ENCODE measurements at places on chromosomes 7 and 10.

DNA sequence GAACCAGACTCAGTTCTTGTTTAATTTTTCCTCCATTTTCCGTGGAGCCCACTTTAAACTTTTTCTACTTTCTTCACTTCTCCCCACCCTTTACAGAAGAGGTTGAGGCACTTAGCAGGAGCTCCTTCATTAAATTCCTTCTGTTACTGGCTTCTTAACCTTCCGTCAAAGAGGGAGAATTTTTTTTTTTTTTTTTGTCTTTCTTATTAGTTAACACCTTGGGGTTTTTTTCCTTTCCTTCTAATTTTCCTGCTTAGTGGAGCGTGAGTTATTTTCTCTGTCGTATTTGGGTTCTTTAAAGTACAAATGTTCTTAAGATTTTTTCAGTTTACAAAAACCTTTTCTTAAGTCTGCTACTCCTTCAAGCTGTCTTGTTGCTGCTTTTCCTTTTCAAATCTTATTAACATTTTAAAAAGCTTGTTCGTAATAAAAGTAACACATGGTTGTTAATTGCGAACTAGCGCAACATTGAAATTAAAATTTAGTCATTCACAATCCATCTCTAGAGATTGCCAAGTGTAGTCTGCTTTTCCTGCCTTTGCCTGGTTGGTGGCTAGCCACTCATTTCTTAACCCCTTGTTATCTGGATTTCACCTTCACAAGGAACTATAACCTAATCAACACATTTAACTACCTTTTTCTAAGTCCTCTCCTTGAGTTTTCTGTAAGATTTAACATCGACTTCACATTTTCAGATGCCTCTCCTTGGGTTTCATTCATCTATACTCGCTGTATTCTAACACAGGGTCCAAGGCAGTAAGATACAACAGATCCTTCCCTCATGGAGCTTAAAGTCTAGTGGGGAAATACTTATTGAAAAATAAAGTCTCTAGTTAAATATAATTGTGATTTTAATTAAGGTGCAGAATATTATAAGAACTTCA, 2.0 kb downstream of the BMPR1A start:
- peaks cover 17% of the 10 kb centered on the region for H3K4me1 ChIP-seq
- peak overlapping the region; percentile 97 for H3K27ac ChIP-seq
- H3K36me3 ChIP-seq: no peaks in the 10 kb centered on the region
- DNase-seq: no peak
- no peaks in the 10 kb centered on the region for H3K27me3 ChIP-seq
- peak overlapping the region; percentile 77 for H3K4me3 ChIP-seq

DNA sequence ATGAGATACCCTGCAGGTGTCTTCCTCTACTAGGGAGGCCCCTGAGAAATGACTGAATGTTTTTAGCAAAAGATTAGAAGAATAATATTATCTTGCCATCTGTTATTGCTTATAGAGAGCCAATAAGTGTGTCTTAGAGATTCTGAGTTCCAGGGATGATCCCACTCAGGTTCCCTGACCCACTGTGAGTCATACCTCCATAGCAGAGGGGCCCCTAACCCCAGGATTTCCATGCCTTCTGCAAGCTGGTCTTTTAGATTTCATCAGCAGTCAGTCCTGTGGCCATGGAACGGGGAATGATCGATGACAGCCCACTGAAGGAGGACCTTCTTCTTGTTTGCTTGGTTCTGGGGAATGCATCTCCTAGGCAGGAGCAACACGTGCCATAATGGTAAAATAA, 333.4 kb downstream of the KCNMA1 start:
- no peak overlapping the region for H3K4me3 ChIP-seq
- no peaks in the 10 kb centered on the region for H3K36me3 ChIP-seq
- H3K27ac ChIP-seq: no peak overlapping the region
- no peaks in the 10 kb centered on the region for H3K4me1 ChIP-seq

- H3K4me1 ChIP-seq: no peaks in the 10 kb centered on the region
- H3K27ac ChIP-seq: no peak overlapping the region
- DNase-seq: no peak
- H3K27me3 ChIP-seq: no peaks in the 10 kb centered on the region
These were observed 181.4 kb downstream of the JCAD start for GRCh38 chr10:29877793-29878491.

- DNase-seq: no peak
- no peaks in the 10 kb centered on the region for H3K27me3 ChIP-seq
- H3K4me1 ChIP-seq: no peaks in the 10 kb centered on the region
- H3K27ac ChIP-seq: no peak overlapping the region
- H3K4me3 ChIP-seq: no peak overlapping the region
- peaks cover 84% of the 10 kb centered on the region for H3K36me3 ChIP-seq
These were observed 85.4 kb downstream of the SIRT1 start for GRCh38 chr10:67969875-67970274.

GRCh38 chr10:97138174-97138573, 47.6 kb downstream of the SLIT1 start:
- no peaks in the 10 kb centered on the region for H3K27me3 ChIP-seq
- H3K4me3 ChIP-seq: no peak overlapping the region
- DNase-seq: no peak

DNA sequence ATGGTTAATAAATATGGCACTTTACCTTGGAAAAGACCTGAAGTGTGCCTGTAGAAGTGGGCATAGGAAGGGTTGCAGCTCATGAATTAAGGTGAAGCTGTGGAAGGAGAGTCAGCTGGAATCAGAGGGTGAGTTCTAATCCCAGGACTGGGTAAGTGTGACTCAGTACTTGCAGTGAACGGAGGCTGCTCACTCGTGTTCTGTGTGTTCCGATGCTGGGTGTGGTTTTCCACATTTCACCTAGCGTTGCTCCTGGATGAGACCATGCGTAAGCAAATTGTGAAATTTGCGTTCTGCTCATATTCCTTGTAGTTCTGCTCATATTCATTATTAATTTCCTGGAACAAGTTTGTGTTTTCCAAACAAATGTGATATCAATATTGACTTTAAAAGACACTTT, 22.4 kb upstream of the TMEM236 start:
- no peak for DNase-seq
- H3K36me3 ChIP-seq: no peaks in the 10 kb centered on the region
- no peak overlapping the region for H3K4me3 ChIP-seq
- H3K27me3 ChIP-seq: no peaks in the 10 kb centered on the region

GRCh38 chr10:22722626-22723169, 8.3 kb upstream of the PIP4K2A start:
- no peaks in the 10 kb centered on the region for H3K36me3 ChIP-seq
- no peaks in the 10 kb centered on the region for H3K27me3 ChIP-seq
- no peaks in the 10 kb centered on the region for H3K4me1 ChIP-seq
- no peak overlapping the region for H3K27ac ChIP-seq
- no peak overlapping the region for H3K4me3 ChIP-seq

GRCh38 chr10:37275216-37275777, 149.9 kb downstream of the ANKRD30A start:
- no peak for DNase-seq
- no peak overlapping the region for H3K4me3 ChIP-seq
- H3K36me3 ChIP-seq: no peaks in the 10 kb centered on the region
- no peaks in the 10 kb centered on the region for H3K4me1 ChIP-seq
- H3K27me3 ChIP-seq: no peaks in the 10 kb centered on the region

GRCh38 chr7:47233996-47234395, 347.9 kb downstream of the TNS3 start:
- no peak overlapping the region for H3K4me3 ChIP-seq
- DNase-seq: no peak
- H3K27me3 ChIP-seq: no peaks in the 10 kb centered on the region
- no peaks in the 10 kb centered on the region for H3K36me3 ChIP-seq

GRCh38 chr10:26890956-26891355, 30.2 kb upstream of the ABI1 start:
- no peak overlapping the region for H3K27ac ChIP-seq
- H3K36me3 ChIP-seq: no peaks in the 10 kb centered on the region
- no peak overlapping the region for H3K4me3 ChIP-seq
- no peaks in the 10 kb centered on the region for H3K27me3 ChIP-seq

GRCh38 chr10:54800741-54801421, at the start of gene PCDH15:
Gene PCDH15 (minus strand): TSS chr10:54801231. CDS start chr10:54664262, 136,969 bp downstream.
- no peaks in the 10 kb centered on the region for H3K36me3 ChIP-seq
- no peak within 1 kb of the TSS for H3K4me3 ChIP-seq
- no peaks in the 10 kb centered on the region for H3K4me1 ChIP-seq
- no peaks in the 10 kb centered on the region for H3K27me3 ChIP-seq

- DNase-seq: no peak
- no peak overlapping the region for H3K27ac ChIP-seq
- H3K4me3 ChIP-seq: no peak overlapping the region
These were observed 503.9 kb downstream of the KIF20B start for GRCh38 chr10:90205340-90205739.

GRCh38 chr10:88138319-88138848, 275.0 kb downstream of the PTEN start:
- no peaks in the 10 kb centered on the region for H3K36me3 ChIP-seq
- no peak overlapping the region for H3K4me3 ChIP-seq
- H3K27ac ChIP-seq: no peak overlapping the region
- no peak for DNase-seq
- peaks cover 3% of the 10 kb centered on the region for H3K4me1 ChIP-seq

GRCh38 chr7:46091071-46091470, 170.0 kb upstream of the IGFBP3 start:
- no peak overlapping the region for H3K4me3 ChIP-seq
- no peak for DNase-seq
- no peaks in the 10 kb centered on the region for H3K27me3 ChIP-seq
- no peaks in the 10 kb centered on the region for H3K36me3 ChIP-seq

DNA sequence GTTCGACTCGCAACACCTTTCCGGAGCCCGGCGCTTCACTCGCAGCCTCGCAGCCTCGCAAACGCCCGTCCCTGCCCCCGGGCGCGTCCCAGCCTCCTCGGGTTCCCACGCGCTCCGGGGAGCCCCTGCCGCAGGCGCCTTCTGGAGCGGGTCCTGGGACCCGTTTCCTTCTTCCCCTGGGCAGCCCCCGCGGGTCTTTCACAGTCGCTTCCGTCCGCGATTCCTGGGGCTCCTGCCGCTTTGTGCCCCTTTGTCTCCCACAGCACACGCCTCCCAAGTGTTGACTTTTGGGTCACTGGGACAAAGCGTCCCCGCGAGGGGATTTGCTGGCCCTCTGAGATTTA, 140.7 kb downstream of the DYNC2I1 start:
- H3K4me3 ChIP-seq: no peak overlapping the region
- H3K27me3 ChIP-seq: peaks cover 40% of the 10 kb centered on the region
- no peaks in the 10 kb centered on the region for H3K4me1 ChIP-seq
- no peak for DNase-seq
- no peaks in the 10 kb centered on the region for H3K36me3 ChIP-seq

GRCh38 chr10:86373828-86374227, 7.2 kb upstream of the GRID1 start:
- DNase-seq: no peak
- no peak overlapping the region for H3K27ac ChIP-seq
- H3K27me3 ChIP-seq: no peaks in the 10 kb centered on the region
- no peaks in the 10 kb centered on the region for H3K36me3 ChIP-seq

DNA sequence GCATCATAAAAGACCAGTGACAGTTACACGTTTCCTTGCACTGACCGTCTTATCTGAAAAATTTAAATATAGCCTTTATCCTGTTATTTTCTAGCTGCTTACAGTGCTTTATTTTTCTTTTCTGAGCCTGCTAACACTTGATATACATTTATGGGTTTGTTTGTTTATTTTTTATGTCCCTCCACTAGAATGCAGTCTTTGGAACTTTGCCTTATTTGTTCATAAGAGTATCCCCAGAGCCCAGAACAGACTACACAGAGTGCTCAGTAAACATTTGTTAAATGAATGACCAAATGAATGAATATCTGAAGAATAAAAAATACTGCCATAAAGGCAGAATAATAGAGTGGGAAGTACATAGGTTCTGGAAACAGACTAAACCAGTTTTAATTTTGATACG, 202.3 kb upstream of the LRRN3 start:
- H3K36me3 ChIP-seq: no peaks in the 10 kb centered on the region
- no peak overlapping the region for H3K27ac ChIP-seq
- H3K27me3 ChIP-seq: no peaks in the 10 kb centered on the region
- DNase-seq: no peak

- H3K27ac ChIP-seq: no peak overlapping the region
- no peaks in the 10 kb centered on the region for H3K36me3 ChIP-seq
- DNase-seq: no peak
- H3K4me3 ChIP-seq: no peak overlapping the region
These were observed 166.3 kb downstream of the RNF133 start for GRCh38 chr7:122532406-122533269.

DNA sequence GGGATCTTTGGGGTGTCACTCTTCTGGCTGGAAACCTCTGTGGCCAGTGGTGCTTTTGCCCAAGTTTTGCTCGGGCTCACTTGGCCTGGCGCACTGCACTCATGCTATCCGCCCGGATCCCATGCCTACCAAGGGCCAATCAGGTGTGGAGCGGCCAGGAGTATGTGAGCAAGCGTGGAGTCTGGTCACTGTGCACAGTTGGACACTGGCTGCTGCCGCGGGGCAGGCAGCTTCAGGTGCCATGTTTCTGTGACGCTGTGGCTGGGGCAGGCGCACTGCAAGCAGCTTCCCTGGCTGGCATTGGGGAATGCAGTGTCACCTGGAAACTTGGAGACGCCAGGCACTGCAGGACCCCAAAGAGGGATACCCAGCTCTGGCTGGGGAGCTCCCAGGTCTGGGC, 45.3 kb downstream of the NEUROG3 start:
- H3K4me1 ChIP-seq: no peaks in the 10 kb centered on the region
- DNase-seq: no peak
- H3K4me3 ChIP-seq: no peak overlapping the region
- no peak overlapping the region for H3K27ac ChIP-seq
- H3K36me3 ChIP-seq: no peaks in the 10 kb centered on the region

DNA sequence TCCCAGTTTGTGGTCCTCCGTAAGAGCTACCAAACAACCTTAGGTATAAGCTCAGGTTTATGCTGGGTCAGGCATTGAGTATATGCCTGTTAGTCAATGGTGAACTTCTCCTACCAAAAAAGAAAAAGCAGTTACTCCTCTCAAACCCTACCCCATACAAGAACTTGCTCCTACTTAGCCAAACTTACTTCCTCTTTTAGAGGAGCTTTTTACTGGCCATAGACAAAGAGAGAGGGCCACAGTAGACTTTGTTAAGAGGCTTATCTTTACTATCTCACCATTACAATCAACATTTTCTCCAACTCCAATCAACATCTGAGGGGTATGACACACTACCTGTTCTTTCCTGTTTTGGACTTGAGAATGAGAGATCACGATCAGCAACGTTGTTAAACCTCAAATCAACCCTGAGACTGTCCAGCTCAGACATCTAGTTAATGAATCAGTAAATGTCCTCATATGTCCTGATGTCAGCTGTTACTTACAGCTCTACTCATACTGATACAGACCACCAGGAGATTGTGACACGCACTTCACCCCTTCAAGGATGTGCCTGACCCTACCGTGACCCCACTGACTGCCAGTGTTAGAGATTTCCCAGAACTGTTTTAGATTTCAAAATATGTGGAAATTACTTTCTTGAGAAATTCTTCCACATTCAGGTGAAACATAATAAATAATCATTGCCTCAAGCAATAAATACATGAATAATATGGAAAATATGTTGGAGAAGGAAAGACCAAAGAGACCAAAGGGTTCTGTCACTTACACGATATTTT, 18.4 kb upstream of the CCDC71L start:
- H3K4me1 ChIP-seq: no peaks in the 10 kb centered on the region
- DNase-seq: no peak
- no peaks in the 10 kb centered on the region for H3K36me3 ChIP-seq
- H3K4me3 ChIP-seq: no peak overlapping the region
- no peaks in the 10 kb centered on the region for H3K27me3 ChIP-seq
- no peak overlapping the region for H3K27ac ChIP-seq

Measured in tibial nerve (tissue), 4 donors.